M059J (cell line): ENCODE measurements at places on chromosomes 7 and 10.
A peak's percentile ranks its signal among the peaks of the same experiment; 100 is the strongest.

DNA sequence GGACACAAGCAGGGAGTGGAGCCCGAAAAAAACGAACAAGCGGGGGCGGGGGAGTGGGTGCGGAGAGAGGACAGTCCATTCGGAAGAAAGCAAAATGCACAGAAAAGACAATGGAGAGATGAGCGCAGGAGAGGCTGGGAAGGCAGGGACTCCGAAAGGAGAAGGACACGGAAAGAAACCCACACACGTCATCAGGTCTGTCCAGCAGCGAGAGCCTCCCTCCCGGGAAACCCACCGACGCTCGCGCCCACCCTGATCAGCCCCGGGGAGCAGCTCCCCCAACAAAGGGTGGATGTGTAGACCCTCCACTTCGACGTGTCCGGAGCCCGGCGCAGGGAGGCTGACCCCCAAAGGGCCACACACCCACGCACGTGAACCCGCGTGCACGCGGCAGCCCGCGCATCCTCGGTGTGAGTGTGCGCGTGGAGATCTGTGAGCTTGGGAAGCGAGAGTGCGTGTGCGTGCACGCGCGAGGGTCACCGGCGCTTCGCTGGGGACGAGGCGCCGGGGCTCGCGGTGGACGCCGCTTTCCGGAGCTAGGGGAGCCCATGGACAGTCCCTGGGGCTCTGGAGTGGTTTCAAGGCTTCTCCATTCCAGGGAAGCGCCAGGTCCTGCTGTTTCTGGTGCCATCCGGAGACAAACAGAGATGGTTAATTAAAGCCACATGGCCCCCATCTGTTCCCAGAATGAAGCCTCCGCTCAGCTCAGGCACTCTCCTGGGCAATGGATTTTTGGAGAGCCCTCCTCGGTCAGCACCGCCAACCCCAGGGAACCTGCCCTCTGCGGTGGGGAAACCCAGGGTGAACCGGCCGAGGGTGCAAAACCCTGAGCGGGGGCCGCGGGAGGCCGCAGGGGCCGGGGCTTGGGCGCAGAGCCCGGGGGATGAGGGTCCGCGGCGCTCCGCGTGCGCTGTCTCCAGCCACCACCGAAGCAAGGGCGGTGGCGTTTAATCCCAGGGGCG lies 916 bp downstream of the LAMB1 start:
- peak; percentile 56 for DNase-seq

GRCh38 chr7:98396768-98397167 lies 4.1 kb downstream of the BAIAP2L1 start:
- DNase-seq, result no peak

DNA sequence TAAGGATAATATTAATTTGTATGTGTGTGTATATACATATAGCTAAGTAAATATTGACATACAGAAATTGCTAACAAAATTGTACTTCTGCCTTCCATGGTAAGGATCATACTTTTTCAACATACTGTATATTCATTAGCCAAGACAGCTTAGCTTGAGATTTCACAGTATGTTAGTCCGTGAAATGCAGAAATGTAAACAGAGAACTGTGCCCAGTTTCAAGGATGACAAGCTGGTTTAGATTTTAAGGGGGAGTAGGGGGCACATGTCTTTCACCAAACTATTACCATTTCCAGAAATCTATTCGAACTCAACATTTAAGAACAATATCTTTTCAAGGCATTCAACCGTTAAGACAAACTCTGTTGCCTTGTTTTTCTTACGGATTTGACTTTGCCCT lies 182.2 kb downstream of the SORCS1 start:
- DNase-seq, result no peak

DNA sequence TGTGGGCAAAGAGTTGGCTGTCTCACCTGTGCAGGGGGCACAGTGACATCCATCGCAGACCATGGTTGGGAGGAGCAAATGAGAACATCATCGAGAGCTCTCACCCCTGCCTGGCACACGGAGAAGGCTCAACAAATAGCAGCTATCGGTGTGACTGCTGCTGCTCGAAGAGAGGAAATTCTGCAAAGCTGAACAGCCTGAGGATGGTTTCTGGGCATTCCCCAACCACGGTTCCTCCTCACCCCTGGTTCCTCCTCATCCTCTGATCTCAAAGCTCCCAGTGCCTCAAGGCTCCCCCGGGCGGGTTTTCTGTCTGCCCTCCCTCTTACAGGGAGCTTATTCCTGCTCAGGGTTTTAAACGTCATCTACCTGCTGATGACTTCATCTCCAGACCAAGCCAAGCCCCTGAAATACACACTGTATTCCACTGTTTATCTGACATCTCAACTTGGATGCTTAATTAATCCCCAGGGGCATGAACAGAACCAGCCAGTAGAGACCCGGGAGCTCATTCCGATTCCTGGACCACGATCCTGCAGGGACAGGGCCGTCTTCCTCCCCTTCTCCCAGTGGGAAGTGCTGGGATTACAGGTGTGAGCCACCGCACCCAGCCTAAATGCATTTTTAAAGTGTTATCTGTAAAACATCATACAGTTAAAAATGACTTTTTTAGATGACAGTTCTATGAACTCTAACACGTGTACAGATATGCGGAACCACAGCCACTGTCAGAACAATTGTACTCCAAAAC lies 19.5 kb upstream of the NOM1 start:
- no peak for DNase-seq

DNA sequence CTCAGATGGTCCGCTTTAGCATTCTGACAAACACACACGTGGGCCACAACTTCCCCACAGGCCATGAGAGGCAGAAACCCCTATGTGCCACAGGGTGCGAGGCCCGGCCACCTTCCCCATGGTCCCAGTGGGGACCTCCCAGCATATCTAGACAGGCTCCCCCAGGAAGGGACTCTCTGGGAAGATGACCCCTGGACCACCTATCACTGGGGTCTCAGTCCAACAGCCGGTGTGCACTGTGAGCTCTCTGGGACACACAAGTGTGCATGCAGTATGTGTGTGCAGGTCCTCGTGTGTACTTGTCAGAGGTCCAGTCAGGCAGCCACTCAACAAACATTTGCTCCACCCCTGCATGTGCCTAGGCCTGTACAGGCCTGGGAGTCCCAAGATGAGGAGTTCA lies 18.7 kb downstream of the GRID1 start:
- DNase-seq, result no peak

DNA sequence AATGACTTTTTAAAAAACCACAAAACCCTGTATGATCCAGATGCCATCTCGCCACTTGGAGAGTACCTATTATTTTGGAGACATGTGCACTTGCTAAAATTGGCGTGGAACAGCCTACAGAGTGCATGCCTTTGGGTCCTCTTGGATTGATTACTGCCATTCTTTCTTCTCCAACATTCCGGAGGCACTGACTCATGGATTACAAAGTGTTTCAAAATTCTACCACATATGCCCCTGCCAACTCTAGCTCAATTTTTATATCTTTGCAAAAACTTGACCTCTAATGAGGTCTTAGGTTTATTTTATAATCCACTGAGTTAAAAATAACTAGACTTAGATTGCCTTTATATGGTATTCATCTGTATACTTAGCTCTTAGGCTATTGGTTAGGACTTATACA lies 55.8 kb upstream of the KIF5B start:
- peak; percentile 73 for DNase-seq

- no peak for DNase-seq
These were observed 21.6 kb downstream of the DKK1 start for GRCh38 chr10:52335665-52336064.

DNA sequence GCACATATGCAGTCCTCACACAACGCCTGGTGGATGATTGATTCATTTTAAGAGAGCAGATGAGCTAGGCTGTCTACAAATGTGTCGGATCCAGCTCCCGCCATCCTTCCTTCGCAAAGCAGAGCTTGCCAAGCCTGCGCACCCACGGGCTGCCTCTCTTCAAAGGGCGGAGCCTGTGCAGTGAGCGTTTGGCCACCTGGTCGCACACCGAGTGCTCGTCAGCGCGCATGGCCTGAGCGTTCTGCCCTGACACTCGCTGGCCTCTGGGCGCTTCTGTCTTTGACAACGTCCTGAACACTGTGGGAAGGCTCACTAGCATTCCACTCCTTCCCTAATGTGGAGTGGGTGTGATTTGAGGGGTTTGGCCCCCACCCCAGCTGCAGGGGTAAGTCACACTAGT lies 47.1 kb upstream of the TMEM72 start:
- DNase-seq, result no peak

- DNase-seq, result no peak
These were observed 153.5 kb downstream of the ELFN1 start for GRCh38 chr7:1823376-1824150.

- DNase-seq, result no peak
These were observed 159.1 kb downstream of the CCDC71L start for GRCh38 chr7:106501605-106502580.

- no peak for DNase-seq
These were observed 85.1 kb downstream of the WASHC2A start for GRCh38 chr10:50152792-50153272.

GRCh38 chr7:18610331-18610948 lies 114.9 kb downstream of the HDAC9 start:
- DNase-seq, result peak; percentile 46

GRCh38 chr10:37860494-37861190 lies 3.2 kb upstream of the ZNF248 start:
- peak; percentile 64 for DNase-seq

DNA sequence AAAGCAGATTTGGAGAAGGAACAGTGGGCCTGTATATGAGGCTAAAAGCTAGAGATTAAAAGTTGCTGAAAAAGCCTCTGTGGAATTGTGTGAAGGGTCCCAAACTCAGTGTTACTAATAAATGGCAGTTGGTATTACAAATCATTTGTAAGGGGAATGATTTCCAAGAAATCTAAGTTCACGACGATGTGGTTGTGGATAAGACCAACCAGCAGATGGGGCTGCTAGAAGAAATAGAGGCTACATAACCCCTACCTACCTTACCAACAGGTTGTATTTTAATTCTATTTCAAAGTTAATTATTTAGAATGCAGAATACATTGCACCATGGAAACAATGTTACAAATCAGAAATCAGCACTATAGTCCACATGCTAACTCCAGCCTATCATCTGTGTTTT lies 377.1 kb downstream of the HPSE2 start:
- DNase-seq, result peak; percentile 5

DNA sequence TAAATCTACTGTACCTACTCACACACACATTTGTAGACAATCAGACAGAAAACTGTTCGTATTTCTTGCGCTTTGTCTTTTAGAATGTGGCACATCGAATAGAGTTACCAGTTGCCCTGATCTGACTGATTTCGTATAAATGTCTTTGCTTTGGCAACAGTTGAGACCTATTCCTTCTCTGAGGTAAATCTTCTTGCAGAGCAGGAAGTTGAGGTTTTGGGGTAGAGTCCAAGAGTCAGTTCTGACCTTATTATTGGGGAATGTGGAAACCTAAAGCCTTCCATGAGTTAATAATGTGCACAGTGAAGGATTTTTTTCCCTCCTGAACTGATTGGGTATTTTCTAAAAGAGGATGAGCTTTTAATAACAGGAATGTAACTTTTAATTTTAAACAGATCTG lies 135.3 kb downstream of the KIAA1217 start:
- peak; percentile 94 for DNase-seq

DNA sequence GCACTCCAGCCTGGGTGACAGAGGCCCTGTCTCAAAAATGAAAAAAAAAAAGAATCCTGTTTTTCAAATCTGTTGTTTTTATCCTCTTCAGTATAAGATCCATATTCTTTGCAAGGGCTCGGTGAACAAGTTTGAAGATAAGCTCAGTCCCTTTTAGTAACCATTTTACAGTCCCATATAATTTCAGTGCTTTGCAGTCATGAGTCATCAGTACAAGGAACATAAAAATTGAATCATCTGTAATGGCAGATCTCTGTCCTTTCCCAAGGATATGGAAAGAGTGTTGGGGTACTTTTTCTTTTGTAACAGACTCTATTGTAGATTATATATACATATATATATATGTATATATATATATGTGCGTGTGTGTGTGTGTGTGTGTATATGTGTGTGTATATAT lies 52.2 kb upstream of the ZPBP start:
- no peak for DNase-seq

DNA sequence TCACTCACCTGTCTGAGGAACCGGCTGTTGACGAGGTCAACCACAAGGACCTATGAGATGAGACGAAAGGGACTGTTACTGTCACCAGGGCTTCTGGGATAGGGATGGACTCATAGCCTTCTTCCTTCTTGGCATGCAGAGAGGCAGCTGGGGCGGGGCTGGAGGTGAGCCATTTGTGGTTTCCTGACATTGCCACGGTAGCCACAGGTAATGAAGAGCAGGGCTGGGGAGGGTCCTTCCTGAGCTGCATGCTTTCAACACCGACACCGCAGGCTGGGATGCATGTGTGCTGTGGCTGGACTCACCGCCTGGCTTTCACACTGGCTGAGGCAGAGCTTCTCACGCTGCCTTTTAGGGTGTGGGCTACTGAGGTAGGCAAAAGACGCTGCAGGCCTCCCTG lies 46.4 kb upstream of the MKRN1 start:
- peak; percentile 19 for DNase-seq

GRCh38 chr7:36765605-36766004 lies 41.3 kb upstream of the AOAH start:
- no peak for DNase-seq

DNA sequence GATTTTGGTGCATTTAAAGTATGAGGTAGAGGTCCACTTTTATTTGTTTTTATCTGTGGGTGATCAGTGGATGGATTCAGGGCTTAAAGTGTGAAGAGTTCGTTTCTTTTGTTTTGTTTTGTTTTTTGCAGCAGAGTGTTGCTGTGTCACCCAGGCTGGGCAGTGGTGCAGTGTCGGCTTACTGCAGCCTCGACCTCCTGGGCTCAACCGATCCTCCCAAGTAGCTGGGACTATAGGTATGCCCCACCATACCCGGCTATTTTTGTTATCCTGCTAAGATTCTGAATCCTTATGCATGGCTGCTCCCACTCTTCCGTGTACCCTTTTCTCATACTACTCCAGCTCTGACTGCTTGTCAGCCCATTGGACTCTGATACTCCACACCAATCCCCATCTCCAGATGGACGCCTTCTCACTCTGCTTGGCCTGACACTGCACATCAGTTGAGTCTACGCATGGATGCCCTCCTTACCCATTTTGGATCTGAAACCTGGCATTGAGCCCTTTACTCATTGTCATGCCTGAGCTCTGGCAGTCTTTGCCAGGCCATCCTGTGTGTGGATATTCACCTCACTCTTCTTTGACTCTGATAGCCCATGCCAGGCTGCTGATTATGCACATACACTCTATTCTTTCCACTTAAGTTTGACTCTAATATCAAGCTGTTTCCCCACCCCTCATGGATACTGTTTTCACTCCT lies 119.5 kb downstream of the CCSER2 start:
- no peak for DNase-seq

DNA sequence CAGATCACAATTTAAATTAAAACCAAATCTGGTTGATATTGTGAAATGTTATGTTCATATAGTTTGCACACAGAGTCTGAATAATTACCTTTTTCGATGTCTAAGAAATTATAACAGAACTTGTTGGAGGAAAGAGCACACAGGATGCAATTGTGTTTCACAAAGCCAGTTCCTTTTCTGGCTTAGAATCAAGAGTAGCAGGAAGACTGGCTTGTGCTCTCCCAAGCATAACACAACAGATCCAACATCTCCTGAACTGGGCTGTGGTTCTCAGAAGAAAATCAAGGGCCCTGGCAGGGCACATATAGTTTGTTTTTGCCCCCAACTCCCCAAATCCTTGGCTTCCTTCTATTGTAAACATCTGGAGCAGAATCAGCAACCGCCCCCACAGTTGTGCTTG lies 62.7 kb downstream of the LRRC4 start:
- no peak for DNase-seq

GRCh38 chr10:101062232-101063049 lies 652 bp downstream of the KAZALD1 start:
- DNase-seq, result no peak

- no peak for DNase-seq
These were observed 262.8 kb downstream of the FGFR2 start for GRCh38 chr10:121335386-121335925.

- DNase-seq, result no peak
These were observed 26.2 kb downstream of the IKZF1 start for GRCh38 chr7:50330696-50331095.

- DNase-seq, result no peak
These were observed 68.9 kb upstream of the LEP start for GRCh38 chr7:128172151-128172550.
